Activated T-cell treated with anti-CD3 and anti-CD28 coated beads for 1 hour (primary cell): ENCODE measurements at places on chromosomes 16 and 17.

- no peak for DNase-seq
Observed at GRCh38 chr16:87806261-87806640, 40.5 kb upstream of the KLHDC4 start.

- DNase-seq: no peak
Observed at GRCh38 chr16:65054457-65054856, 67.4 kb downstream of the CDH11 start.

DNA sequence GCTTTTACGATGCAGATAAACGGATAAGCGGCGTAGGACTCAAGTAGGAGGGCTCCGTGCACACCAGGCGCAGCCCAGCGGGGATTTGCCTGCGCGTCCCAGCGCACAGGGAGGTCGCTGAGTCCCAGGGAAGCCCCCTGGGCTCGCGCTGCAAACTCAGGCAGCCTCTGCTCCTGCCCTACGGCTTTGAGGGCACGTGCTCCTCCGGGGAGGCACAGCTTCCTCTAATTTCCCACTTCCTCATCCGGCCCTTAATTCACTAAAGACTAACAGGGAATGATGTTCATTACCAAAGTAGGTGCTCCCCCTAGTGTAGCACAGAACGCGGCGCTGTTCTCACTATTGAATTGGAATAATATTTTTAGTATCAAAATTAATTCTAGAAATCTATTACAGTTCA lies 825.4 kb downstream of the KCNJ18 start:
- DNase-seq: no peak

DNA sequence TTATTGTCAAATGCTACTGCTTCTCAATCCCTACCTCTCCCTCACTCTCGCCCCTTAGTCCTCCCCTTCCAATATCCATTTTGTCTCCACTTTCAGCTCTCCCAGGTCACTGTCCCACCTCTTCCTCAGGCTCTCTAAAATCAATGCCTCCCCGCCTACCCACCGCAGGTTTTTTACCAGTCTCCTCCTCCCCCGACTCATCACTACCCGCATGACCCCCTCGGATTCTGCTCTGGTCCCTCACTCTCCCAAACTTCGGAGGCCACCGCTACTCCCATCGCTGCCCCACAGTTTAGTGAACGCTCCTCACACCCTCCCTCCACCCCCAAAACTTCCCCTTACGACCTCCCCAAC lies 513 bp downstream of the CRLF3 start:
- DNase-seq: peak; percentile 16

DNA sequence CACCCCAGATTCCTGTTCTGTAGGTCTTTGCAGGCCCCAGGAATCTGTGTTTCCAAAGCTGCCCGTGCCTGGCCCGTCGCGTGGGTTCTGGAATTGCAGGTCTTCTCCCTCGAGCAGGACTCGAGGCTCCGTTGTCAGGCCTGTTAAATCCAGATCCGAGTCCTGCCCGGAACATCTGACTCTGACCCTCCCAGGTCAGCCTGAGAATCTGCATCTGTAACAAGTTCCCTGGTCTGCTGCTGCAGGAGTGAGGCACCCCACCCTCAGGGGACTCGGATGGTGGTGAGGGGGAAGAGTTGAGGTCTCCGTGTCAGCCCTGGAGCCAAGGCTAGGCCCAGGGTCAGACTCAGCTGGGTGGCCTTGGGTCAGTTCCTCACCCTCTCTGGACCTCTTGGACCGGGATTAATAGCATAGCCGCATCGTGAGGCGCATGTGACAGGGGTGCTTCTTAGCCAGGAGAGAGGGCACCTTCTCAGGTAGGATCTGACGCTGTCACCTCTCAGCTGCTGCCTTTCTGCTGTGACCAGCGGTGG lies 8.8 kb downstream of the SPIRE2 start:
- no peak for DNase-seq

GRCh38 chr16:13727943-13728342 lies 192.0 kb upstream of the ERCC4 start:
- DNase-seq: no peak

DNA sequence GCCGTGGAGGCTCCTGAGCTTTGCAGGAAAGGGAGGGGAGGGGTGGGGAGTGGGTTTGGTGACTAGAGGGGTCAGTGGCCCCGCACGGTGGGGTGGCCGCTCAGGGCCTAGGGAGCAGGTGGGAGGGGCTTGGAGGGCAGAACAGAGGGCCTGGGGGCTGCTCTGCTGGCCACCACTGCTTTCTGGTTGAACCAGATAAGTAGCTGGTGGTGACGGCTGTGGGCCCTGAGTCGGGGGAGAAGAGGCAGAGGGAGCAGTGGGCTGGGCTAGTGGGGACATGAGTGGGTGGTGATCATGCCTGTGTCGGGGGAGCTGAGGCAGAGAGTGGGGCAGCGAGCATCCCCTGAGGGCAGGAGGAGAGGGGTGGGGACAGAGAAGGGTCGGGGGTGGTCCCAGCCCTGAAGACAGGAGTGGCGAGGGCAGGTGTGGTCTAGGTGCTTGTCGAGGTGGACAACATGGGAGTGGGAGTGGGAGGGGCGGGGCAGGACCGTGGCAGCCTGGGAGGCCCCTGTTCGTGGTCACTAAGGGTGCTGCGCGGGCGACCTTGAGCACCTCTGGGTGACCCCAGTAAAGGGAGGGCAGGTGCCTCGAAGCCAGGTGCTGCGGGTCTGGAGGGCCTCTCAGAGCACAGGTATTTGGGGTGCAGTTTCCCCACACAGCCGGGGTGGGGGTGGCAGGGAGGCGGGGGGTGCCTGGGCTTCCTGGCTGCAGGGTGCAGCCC lies 6.3 kb upstream of the CD7 start:
- no peak for DNase-seq

- no peak for DNase-seq
Observed at GRCh38 chr17:17748179-17748578, 66.9 kb downstream of the RAI1 start.

- DNase-seq: peak; percentile 17
Observed at GRCh38 chr17:63446753-63447470, 806 bp upstream of the CYB561 start.

DNA sequence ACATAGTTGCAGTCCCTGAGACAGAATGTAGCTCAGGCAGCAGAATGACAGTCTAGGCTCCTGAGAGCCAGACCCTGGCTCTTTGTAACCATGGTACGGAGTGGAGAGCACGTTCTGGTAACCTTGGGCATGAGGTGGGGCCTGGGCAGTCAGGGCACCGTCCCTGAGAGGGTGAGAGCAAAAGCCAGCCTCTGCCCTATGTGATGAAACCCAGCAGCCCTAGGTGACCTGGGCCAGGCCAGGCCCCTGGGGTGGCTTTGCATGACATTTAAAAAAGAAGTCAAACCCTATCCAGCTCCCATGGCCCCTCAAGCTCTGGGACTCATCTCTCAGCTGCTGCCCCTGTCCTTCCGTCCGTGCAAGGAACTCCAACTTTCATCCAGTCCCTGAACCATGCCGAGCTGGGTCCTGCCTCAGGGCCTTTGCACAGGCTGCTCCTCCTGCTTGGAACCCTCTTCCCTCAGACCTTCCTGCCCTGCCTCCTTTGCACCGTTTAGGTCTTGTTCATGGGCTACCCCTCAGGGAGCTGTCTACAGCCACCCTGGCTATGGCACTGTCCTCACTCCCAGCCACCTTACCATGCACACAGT lies 188.6 kb downstream of the NTN1 start:
- DNase-seq: no peak

GRCh38 chr16:15650698-15651171 lies 690 bp downstream of the NDE1 start:
- DNase-seq: no peak

- DNase-seq: no peak
Observed at GRCh38 chr16:85248342-85248741, 136.1 kb upstream of the CIBAR2 start.

DNA sequence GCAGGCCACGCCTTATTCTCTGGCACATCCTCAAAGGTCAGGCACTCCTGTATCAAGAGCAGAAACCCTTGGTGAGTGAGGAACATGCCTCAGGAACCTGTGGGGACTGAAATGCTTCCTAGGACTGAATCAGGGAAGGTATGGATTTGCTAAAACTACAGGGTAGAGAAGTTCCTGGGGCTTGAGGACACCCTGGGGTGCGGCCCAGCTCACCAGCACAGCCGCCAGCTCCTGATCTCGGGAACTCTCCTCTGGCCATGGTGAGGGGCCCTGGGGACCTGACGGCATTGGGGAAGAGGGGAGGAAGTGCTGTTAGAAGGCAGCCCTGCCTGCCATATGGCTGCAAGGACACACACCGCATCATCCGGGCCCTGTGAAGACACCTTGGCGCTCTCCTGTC lies 7.5 kb downstream of the ZSCAN10 start:
- DNase-seq: no peak

DNA sequence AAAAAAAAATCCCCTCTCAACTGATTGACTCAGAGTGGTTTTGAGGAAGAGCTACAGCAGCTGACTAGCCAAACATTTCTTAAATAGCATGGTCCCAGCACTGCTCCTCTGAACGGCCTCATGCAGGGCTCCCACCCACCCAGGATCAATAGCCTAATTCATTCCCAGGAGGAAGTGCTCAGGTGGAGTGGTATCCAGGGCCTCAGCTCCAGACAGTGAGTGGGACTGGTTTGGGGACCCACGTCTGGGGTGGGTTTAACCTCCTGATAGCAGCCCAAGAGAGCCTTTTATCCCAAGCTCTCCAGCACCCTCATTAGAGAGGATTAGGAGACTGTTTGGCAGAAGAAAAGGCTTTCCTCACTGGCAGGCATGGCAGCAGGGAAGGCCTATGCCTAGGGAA lies 68.5 kb upstream of the CDH5 start:
- no peak for DNase-seq

DNA sequence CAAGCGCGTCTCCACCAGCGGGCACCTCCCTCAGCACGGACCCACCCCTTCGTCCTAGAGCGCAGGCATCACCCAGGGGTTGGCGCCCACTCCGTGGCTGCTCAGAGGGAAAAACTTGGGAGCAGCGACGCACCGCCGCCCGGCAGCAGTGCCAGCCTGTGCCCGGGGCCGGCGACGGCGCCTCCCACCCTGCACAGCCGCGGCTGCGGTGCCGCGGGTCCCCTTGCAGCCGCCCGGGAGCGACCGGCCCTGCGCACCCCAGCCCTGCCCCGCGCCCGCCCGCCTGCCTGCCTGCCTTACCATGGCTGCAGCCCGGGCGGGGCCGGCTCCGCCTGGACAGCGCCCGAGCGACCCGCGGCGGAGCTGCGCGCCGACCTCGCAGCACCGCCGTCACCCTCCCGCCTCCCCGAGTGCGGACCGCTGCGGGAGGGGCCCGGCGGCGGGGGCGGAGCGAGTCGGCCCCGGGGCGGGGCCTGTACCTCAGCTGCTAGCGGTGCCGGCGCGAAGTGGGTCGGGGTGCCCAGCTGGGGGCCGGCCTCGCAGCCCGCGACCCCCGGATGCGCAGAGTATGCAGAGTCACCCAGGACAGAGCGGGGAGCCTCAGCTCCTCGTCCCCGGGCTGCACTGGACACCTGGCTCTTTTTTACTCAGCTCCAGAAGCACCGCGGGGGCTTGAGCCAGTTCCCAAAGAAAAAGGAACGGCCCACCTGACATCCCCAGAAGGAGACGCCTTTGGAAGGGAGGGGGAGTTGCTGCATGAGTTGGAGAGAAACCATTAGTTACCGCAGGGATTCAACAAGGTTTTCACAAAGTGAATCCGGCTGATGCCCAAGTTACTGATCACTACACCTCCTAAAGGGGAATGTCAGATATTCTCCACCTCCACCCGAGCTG lies 17.5 kb upstream of the MTMR4 start:
- peak; percentile 43 for DNase-seq

DNA sequence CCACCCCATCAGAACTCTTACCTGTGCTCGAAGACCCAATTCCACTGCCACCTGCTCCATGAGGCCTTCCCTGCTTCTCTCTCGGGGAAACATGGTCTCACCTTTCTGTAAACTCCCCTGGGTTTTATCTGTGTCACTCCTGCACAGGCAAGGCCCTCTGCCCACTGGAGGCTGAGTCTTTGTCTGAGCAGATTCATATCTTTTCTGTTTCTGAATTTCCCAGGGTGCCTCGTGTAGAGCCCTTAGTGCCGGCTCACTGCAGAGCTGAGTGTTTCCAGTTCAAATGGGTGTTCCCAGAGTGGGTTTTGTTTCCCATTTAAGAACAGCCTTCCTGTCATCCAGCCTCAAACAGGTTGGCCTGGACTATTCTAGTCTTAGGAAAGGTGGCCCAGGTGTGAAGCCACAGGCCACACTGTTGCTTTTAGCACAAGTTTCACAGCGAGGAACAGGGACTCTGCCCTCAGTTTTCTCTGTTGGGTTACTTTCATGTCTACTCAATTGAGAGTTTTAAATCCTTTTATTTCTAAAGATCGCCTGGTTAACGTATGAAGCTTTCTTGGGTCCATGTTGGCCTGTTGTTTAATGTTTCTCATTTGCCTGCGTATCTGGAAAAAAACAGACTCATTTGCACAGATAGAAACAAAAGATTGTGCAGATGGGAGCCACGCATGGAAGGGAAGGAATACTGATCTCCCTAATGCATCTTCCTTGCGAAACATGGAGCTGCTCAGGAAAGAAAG lies 228.7 kb downstream of the MSI2 start:
- DNase-seq: no peak

GRCh38 chr16:84055366-84055765 lies 12.8 kb upstream of the SLC38A8 start:
- DNase-seq: no peak

- DNase-seq: no peak
Observed at GRCh38 chr17:72116661-72117521, 3.9 kb upstream of the SOX9 start.

DNA sequence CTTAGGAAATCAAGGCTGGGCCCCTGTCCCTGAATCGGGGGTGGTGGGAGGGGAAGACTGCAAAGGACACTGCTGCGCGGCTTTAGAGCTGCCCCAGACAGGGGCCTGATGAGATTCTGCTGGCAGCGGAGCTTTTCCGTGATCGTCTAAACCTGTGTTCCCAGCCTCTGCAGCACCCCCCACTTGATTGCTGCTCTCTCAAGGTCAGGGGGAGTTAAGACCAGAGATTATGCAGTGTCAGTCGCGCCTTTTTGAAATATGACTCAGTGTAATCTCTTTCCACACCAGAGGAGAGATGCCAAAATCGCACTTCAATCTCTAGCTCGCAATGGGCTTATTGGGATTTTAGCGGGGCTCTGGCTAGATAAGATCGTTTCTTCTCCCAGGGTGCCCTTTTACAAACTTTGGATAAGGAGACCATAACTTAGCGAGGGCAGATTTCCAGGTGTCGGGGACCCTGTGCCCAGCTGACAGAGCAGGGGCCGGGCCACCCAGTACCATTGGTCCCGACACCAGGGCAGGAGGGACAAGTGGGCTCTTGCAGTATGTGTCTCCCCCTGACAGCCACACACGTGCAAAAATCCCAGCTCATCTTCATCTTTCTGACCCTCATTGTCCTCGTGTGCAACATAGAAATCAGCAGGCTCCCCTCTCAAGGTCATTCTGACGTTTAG lies 87.0 kb downstream of the IRX3 start:
- DNase-seq: no peak

DNA sequence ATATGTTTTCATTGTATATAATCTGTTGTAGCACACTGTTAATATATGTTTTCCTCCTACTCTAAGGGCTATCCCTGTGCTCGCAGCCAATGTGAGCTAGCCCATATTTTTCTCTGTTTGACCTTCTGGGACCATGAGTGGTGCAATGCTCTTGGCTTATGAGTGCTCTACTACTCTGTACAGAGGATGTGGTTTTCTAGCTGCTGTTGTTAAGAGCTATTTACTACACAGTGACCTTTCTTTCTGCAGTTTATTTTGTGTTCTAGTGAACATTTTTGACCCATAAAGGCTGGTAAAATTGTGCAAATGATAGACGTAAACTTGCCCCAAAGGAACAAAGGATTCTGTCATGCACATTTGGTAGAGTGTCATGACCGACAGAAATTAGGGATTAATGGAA lies 84.1 kb upstream of the CPHXL start:
- DNase-seq: no peak
